Activated CD4-positive, alpha-beta T cell treated with anti-CD3 and anti-CD28 coated beads, Interleukin-2, Interleukin-4, amounts not matched to agents 100 ng/mL and 50 ng/mL, durations not matched to agents 16 hours and 8 hours (primary cell): ENCODE measurements at places on chromosomes 7 and 10.

GRCh38 chr10:119103903-119104653 is at the start of gene DENND10:
Gene DENND10 (plus strand): TSS chr10:119104113. CDS start chr10:119104143, 30 bp downstream.
- DNase-seq = peak; percentile 82

DNA sequence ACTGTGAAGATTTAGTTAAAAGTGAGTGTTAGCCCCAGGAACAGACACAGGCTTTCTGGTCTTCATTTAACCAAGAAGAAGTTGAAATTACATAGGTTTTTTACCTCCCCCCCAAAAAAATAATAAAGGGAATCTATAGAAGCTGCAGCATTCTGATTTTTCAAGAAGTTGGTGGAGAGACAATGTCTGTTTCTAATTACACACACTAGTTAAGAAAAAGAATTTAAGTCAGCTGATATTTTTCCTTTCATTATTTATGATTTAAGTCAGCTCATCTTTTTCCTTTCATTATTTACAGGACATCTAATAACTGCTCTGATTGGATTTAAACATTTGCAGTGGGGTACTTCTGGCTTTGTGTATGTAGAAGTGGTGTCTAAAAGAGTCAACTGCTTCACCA is 201.4 kb upstream of the NRP1 start:
- DNase-seq = no peak

DNA sequence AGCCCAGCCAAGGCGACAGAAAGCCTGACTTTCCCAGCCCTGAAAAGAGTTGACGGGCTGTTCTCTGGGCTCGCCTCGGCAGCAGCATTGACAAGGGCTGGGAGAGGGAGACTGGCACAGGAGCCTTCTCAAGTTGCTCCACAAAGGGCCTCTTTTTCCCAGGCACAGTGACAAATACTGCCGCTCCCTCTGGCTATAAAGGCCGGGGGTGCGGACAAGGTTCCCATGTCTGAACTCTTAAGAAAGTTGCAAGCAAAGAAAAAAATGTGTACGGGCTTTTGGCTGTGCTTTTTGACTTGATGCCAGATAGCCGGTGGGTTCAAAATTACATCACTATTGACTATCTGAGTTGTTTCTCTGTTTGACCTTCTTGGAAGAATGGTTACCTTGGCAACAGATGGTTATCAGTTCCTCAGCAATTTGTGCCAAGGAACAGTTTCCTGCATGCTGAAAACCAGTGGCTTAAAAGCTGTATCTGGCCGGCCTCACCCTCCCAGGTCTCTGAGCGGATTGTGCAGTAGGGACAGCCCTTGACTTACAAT is 115.9 kb upstream of the EEPD1 start:
- DNase-seq = peak; percentile 28

DNA sequence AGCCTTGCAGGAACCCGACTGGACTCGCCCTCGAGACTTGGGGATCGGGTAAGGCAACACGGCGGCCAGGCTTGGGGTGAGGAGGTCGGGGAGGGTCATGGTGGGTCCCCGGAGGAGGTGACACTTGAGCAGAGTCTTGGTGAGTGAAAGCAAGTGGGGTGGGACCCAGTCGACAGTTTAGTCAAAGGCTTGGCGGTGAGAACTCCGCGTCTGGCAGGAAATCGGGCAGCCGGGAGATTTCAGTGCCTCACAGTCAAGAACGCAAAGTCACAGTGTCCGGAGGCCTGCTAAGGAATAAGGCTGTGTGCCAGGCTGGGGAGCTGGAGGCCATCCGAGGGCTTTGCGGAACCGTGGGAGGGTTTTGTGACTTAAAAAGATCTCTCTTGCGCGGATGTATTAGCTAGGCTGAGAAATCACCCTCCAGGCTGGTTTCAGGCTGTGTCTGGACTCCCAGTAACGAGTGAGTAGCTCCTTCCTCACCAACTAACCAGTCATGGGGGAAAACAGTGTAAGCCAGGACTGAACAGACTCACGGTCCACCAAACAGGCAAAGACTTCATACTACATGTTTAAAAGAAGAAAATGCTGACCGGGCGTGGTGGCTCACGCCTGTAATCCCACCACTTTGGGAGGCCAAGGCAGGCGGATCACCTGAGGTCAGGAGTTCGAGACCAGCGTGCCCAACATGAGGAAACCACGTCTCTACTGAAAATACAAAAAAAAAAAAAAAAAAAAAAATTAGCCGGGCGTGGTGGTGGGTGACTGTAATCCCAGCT is 613 bp downstream of the AP5Z1 start:
- peak; percentile 44 for DNase-seq

GRCh38 chr7:92061154-92061553 is 73.1 kb downstream of the CYP51A1 start:
- no peak for DNase-seq

GRCh38 chr7:39721345-39721744 is 98.0 kb downstream of the RALA start:
- no peak for DNase-seq

GRCh38 chr7:101973130-101973529 is 155.7 kb downstream of the CUX1 start:
- DNase-seq = no peak

DNA sequence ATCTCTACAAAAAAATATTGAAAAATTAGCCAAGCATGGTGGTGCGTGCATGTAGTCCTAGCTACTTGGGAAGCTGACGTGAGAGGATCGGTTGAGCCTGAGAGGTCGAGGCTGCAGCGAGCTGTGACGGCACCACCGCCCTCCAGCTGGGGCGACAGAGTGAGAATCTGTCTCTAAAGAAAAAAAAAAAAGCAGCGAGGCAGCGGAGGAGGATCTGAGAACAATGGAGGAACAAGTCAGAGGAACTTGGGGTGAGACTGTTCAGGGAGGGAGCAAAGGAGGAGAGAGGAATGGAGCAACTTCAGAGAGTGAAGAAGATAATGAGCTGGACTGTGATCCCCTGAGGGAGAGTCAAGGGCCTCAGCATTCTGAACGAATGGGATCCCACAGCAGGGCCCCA is 85.4 kb downstream of the MKX start:
- DNase-seq = no peak

- DNase-seq = no peak
These were observed 120.3 kb downstream of the BUB3 start for GRCh38 chr10:123274306-123275135.

- DNase-seq = no peak
These were observed 861 bp upstream of the USP6NL start for GRCh38 chr10:11612021-11613001.

GRCh38 chr10:106571192-106571946 is 593.1 kb downstream of the SORCS1 start:
- DNase-seq = peak; percentile 7

DNA sequence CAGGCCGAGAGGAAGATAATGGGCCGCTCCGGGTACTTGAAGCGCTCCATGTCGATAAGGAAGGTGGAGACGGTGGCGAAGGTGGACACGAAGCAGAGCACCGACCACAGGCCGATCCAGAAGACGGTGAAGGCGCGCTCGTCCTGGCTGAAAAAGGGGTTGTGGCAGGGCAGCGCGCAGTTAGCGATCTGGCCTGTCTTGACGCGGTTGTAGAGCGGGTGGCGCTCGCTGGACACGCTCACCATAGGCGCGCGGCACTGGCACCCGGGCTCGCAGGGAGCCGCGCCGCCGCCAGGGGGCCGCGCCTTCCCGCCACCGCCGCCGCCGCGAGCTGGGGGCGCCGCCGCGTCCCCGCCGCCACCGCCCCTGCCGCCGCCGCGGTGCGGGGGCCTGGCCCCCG is 1.6 kb downstream of the FZD8 start:
- peak; percentile 19 for DNase-seq
